ENCODE measurements at places on chromosomes 4 and X.

GRCh38 chr4:9920029-9920428 lies 101.3 kb downstream of the SLC2A9 start:
- DNase-seq = no peak

DNA sequence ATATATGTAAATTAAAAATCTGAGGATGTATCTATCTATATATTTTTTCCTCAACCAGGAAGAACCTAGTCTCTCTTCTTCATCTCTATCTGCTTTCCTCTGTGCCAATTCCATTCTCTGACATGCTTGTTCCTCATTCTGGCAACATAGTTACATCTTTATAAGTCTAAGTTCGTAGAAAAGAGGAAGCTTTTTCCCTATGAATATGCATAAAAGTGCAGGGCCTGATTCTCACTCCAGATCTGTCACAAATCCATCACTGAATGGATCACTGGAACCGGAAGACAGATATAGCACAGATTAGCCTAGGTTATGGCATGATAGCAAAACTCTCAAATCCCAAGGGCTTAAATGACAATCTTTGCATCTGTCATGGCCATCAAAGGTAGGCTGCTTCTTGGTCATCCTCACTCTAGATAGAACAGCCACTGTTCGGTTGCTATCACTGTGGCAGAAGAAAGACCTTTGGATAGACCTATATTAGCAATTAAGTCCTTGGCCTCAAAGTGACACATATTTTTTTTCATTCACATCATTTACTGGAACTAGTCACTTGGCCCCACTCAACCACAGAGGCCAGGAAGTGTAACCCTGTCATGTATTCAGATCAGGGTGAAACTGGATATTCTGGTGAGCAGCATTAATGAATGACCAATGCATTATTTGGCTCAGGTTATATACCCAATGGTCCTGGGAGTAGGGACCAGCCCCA lies 22.2 kb downstream of the DTHD1 start:
- no peak for DNase-seq

GRCh38 chr4:16992566-16993225 lies 94.3 kb upstream of the LDB2 start:
- no peak for DNase-seq

- DNase-seq = peak; percentile 5
These were observed 833.9 kb upstream of the PRKX start for GRCh38 chrX:4547213-4547836.

GRCh38 chrX:23732704-23733103 lies 10.4 kb downstream of the ACOT9 start:
- no peak for DNase-seq

- no peak for DNase-seq
These were observed 133.6 kb upstream of the CPEB2 start for GRCh38 chr4:14868426-14869395.

DNA sequence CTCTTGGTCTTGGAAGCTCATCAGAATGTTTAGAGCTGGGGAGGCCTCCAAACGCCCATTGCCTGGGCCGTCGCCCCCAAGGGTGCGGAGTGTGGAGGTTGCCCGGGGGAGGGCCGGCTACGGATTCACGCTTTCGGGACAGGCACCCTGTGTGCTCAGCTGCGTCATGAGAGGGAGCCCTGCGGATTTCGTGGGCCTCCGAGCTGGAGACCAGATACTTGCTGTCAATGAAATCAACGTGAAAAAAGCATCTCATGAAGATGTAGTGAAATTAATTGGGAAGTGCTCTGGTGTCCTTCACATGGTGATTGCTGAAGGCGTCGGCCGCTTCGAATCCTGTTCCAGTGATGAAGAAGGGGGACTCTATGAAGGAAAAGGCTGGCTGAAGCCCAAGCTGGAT lies 23.3 kb downstream of the RGS12 start:
- DNase-seq = no peak

GRCh38 chr4:98506462-98507132 lies 151.8 kb downstream of the TSPAN5 start:
- no peak for DNase-seq

Measured in stimulated activated CD4-positive, alpha-beta T cell treated with anti-CD3 and anti-CD28 coated beads, Interleukin-12 subunit alpha, Interleukin-12 subunit beta, amount 100 ng/mL, for 4 hours (primary cell).